Upper lobe of right lung (tissue), 1 donor: ENCODE measurements at places on chromosomes 3 and 15.

GRCh38 chr15:82681371-82681770 is 28.3 kb downstream of the AP3B2 start:
- DNase-seq: peak; percentile 52

DNA sequence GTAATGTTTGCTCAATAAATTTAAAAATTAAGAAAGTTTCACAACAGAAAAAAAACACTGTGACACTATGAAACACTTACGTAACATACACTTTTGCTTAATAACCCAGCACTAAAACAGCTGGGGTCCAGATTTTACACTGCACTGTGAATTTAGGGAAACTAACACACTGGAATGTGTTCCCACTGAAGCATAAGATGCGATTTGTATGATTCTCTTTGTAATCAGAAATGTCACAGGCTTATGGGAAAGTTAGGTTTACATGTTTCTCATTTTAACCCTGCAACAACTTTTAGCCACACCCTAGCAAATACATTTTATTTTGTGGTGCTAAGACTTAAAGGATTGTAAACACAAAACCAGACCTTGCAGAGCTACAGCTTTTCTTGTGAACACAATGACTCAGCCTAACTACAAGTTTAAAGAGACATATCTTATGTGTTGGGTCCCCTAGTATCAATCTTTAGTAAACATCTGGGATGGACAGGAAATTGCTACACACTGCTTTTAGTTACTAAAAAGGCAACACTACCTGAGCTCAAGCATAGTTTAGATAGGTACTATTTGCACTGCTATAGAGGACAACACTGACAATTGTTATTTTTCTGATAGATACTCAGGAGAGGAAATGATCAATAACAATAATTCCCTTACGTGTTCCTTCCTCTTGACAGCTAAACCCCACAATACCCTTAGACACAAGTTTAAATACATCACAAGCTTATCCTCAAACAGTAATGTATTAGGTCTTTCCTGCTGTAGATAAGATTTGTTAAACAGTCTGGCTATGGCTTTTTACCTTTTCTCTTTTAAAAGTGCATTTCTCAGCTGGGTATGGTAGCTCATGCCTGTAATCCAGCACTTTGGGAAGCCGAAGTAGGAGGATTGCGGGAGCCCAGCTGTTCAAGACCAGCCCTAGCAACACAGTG is 3.8 kb downstream of the PLD1 start:
- DNase-seq: no peak

GRCh38 chr3:9110316-9110715 is 139.1 kb downstream of the SRGAP3 start:
- no peak for DNase-seq

DNA sequence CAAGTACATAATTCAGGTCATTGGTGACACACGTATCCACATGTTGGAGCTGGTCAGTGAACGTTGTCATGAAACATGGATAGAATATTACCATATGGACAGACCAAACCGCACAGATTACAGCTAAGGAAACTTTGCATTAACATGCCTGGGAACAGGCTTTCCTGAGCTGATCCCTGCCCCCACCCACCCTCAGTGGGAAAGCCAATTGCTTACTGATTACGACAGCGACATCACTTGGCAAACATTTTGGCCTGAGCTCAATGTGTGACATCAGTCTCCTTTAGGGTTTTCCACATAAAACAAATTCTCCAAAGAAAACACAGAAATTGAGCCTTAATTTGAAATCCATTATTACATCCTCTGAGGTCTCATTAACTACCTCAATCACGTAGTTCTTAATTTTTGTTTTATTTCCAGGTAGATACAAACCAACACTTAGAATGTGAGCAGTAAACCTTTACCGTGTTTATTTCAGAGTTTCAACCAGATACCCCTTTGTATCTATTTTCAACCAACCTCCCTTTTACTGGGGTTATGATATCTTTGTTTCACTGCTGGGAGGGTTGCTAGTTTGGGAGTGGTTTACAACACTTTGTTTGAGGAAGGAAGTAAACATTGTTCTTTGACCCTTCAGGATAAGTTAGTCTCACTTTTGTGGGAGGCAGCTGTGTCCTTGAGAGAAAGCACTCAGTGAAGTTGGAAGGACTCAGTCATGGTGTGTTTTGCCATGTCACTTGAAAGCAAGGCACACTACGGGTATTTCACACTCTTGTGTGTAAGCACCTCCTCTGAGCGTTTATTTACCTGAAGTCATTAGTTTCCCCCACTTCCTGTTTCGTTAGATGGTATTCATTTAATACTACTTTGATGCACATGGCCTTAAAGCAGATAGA is 103.1 kb downstream of the CMSS1 start:
- DNase-seq: peak; percentile 65

DNA sequence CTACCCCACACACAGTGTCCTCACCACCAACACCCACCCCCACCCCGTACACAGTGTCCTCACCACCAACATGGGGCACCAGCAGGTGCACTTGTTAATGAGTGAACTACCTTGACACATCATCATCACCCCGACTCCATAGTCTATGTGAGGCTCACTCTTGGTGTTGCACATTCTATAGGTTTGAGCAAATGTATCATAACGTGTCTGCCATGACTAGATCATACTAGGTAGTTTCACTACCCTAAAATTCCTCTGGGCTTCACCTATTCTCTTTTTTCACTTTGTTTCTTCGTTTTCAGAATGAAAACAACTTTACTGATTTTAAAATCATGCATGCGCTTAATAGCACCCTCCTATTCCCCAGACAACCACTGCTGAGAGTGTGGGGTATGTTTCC is 102.6 kb upstream of the SLC6A6 start:
- no peak for DNase-seq

DNA sequence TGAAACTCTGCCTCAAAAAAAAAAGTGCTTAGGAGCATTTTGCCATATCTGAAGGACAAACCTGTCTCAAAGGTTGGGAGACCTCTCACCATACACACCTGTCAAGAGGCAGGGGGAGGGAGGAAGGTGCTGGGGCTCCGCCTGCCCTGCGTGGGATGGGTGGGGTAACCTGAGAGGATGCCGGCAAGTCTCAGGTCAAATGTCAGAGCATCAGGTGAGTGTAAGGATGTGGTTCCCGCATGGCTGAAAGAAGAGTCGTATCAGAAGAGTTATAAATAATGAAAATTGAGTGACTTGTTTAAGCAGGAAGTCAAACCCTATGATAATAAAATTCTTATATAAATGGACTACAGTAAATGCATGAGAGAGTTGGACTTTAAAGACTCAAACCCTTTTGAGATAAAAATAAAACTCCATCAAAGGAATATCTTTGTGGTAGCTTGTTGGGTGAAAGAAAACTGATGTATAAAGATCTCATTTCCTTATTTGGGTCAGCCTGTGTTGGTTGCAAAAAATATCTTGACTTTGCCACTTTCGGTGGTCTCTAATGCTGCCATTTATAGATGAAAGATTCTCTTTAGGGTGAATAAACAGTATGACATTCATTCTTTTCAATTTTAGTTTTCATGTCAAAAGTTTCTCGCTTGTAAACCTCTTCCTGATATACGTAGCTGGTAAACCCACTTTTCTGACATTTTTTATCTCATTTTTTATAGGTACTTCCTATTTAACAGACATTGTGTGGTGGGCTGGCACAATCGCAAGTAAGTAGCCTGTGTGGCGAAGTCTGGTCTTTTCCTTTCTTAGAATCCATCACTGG is 23.8 kb downstream of the NIPA1 start:
- no peak for DNase-seq

DNA sequence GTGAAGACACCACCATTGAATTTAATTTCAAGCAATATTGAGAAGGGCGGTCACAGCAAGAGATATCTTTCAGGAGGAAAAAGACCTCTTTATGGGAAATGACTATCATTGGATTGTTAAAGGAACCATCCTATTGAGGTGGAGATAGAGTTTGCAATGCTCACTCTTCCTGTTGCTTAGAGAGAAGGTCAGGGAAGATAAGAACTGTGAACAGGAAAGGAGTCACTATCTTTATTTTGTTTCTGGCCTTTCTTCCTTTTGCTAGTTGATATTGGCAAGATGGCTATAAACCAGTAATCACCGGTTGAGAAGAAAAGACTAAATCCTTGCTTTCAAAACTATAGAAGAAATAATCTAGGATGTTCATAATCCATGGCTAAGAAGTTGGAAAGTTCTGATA is 112.1 kb upstream of the TMEM108 start:
- no peak for DNase-seq

DNA sequence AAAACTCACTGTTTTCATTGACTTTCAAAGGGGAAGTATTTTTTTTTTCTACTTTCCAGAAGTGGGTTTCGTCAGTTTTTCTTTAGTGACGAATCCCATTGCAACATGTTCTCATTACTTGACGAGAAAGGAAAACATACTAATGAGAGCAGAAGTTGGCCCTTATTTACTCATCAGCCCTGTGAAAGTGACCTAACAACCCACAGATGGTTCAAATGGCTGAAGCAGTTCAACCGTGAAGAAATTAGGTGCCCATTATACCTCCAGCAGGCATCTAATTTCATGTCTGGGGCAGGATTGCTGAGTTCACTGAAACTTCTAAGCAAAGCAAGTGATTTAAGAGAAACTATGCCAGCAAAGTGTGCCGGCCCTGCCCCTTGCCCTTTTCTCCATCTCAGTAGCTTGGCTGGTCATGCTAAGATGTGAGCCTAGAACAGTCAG is 9.0 kb downstream of the AQP9 start:
- DNase-seq: no peak

DNA sequence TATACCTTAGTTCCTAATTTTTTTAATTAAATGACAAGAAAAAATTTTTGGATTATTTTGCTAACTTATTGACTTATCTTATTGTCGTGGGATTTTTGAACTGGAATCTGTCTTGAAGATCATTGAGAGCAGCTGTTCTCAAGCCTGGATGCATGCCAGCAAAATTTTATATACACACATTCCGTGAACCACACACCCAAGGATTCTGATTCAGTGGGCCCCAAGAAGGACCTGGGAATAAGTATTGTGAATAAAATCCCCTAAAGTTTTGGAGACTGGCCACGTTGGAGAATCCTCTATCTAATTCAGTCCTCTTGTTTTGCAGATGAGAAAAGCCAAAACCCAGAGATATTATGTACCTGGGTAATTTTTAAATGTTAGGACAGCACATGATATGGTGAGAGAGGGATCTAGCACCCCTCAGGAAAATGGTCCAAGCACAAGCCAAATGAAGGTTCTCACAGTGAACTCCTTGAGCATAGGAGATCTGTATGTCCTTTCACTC is 55.2 kb downstream of the UNC13C start:
- no peak for DNase-seq
